Transverse colon (tissue), 4 donors: ENCODE measurements at places on chromosomes 5 and 9.

DNA sequence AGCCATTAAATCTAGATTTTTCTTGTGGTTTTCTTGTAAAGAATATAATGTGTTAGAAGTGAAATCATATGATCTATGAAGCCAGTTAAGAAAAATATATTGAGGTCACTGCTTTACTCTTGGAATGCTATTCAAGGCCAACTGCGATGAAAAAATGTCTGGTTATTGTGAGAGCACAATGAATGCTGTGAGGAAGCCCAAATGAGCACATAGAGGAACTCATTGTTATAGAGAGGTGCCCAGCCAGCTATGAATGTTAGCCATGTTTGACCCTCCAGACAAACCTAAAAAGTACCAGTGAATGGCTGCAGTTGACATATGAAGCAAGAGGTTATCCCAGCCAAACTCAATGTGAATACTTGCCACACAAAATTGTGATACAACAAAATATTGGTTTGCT is 359.8 kb upstream of the FAM174A start:
- DNase-seq: no peak

- no peak for DNase-seq
Observed at GRCh38 chr5:15255576-15255975, 244.4 kb upstream of the FBXL7 start.

- DNase-seq: no peak
Observed at GRCh38 chr9:126357074-126357473, 30.4 kb downstream of the MVB12B start.

- DNase-seq: no peak
Observed at GRCh38 chr5:138833726-138834480, 41.2 kb downstream of the LRRTM2 start.

GRCh38 chr5:124645396-124645795 is 101.0 kb downstream of the ZNF608 start:
- DNase-seq: peak; percentile 38
